ENCODE measurements at places on chromosomes 2 and 18. TPM values are rescaled to one million over a fixed set of nuclear protein-coding genes. Genes with fewer than 3 reads are reported as not detected.

Gene MCFD2
- polyA plus RNA-seq: 123 TPM

Gene CTNNA2
- 0.30 TPM for polyA plus RNA-seq

Gene OBSL1
- 93.0 TPM for polyA plus RNA-seq

DNA sequence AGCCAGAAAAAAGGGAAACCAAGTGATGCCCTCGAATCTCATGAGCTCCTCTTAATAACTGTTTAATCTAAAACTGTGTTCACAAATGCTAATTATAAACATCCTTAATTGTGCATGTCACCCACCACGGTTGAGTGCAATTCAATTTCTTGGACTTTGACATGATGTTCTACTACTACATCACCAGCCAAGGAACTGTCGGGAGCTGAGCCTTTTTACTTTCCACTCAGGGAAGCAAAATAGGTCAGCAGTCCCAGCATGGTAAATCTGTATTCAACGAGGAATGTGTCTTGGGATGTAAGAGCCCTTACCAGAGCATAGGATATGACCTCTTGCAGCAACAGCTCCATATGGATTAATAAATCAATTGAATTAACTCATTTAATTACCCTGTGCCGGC lies 20.8 kb upstream of the REG3G start:
- DNase-seq: no peak
- peaks cover 25% of the 10 kb centered on the region for H3K4me1 ChIP-seq
- H3K27me3 ChIP-seq: no peaks in the 10 kb centered on the region
- no peaks in the 10 kb centered on the region for H3K36me3 ChIP-seq
- H3K27ac ChIP-seq: peak overlapping the region; percentile 84
- no peak overlapping the region for H3K4me3 ChIP-seq

DNA sequence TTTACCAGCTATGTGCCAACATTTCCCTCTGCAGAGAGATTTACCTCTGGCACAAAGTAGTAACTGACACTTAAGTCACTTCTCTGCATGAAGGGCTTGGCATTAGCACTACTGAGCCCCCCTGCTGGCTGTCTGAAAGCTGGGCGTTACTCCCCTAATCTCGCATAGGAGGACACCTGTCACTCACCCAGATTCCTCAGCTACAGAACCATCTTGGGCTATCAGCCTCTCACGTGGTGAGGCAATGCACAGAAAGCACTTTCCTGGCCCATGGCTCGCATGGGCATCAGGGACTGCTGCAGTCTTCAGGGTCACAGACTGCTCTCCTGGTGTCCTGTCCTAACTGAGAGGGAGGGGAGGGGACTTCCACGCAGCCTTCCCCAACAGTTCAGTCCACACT lies 12.0 kb downstream of the SERPINE2 start:
- peaks cover 4% of the 10 kb centered on the region for H3K4me1 ChIP-seq
- H3K27ac ChIP-seq: no peak overlapping the region
- DNase-seq: no peak
- H3K27me3 ChIP-seq: no peaks in the 10 kb centered on the region
- H3K4me3 ChIP-seq: no peak overlapping the region

GRCh38 chr2:17101091-17101490 lies 417.1 kb downstream of the RAD51AP2 start:
- no peak overlapping the region for H3K4me3 ChIP-seq
- H3K4me1 ChIP-seq: no peaks in the 10 kb centered on the region
- DNase-seq: no peak
- no peaks in the 10 kb centered on the region for H3K36me3 ChIP-seq
- H3K27me3 ChIP-seq: no peaks in the 10 kb centered on the region

DNA sequence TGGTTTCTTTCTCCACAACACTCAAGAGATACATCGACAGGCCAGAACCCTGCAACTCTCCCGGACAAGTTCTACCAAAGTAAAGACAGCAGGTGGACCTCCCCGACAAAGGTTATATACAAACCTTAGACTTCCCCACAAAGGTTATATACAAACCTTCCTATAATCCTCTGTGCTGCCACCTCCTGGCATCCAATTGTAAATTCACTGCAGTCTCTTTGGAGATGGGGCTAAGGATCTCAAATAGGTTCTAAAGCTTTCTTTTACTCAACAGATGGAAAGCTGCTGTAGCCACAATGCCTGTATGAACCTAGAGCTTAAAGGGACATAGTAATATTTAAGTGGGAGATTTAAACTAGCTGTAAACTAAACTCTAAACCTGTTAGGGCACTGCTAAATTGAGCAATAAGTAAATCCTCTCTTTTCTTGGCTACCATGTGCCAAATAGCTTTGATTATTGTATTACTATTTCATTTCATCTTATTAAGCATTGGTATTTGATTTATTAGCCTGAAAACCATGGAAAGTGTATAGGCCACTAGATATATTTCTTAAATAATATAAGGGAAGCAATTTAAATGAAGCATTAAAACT lies 9.8 kb upstream of the MREG start:
- no peak overlapping the region for H3K4me3 ChIP-seq
- no peaks in the 10 kb centered on the region for H3K27me3 ChIP-seq
- no peaks in the 10 kb centered on the region for H3K36me3 ChIP-seq
- no peaks in the 10 kb centered on the region for H3K4me1 ChIP-seq
- DNase-seq: peak; percentile 72

Data from SK-N-SH (cell line).